Stimulated activated naive B cell treated with anti-CD40 and anti-IgM and Interleukin-4, amounts not matched to agents 10 μg/mL and 1 μg/mL and 100 μg/mL, for 72 hours (primary cell): ENCODE measurements at places on chromosomes 7 and 10.
A peak's percentile ranks its signal among the peaks of the same experiment; 100 is the strongest.

- no peak for DNase-seq
These were observed 44.1 kb upstream of the ATP6V0A4 start for GRCh38 chr7:138842111-138842510.

DNA sequence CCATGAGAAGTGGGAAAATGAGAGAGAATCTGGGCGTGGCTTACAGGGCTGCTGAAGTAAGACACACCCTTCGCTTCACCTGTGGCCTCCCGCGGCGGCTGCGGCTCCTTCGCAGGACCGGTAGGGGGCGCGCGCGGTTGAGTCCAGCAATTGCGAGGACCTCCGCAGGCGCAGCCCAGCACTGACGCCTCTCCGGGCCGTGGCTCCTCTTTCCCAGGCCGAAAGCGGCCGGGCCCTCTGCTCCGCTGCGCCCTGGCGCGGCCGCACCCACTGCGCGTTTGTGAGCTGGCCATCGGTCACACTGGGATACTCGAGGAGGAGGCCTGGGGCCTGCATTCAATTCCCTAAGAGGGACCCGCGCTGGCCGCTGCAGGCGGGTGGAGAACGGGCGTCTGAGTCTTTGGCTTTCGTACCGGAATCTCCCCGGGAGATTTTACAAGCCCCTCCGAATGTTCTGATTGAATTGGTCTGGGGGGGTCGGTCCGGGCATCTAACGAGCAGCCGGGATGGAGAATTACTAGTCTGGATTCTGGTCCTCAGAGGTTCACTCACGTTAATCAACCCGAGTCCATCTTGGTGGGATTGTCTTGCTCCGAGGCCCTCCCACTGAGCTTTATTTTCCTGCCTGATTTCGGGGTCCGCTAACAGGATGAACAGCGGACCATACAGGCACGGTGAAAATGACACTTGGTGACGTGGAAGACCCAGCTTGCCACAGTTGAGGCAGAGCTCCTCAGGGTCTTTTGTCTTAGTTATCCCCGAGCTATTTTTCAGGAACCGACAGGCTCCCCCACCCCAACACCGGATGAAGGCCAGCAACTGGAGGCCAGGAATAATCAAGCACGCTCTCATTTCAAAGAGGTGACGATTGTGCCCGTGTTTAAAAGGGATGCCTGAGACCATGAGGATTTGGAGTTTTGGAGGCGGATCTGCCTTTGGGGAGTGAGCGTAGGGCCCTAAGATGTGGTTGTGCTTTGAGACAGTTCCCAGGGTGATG is at the start of gene LRRD1:
LRRD1 (minus strand) TSS at position 215 of the 997 bp plus-strand sequence. CDS start 13,940 bp downstream, outside the sequence.
- peak; percentile 88 for DNase-seq

DNA sequence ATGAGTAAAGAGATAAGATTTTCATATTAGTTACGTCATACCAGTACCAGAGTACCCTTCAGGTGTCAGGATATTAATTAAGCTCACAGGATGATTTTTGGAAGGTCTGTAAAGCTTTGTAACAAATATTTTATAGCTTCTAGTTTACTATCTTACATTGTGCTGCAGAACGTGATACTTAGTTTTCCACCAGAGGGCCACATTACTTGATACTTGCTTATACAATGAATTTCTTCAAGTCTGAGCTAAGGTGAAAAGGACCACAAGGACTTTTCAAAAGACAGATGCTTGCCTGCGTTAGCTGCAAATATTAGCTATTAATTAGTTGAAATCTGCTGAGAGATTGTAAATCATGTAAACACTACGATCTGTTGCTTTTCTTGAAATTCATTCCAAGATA is 12.2 kb downstream of the FOXP2 start:
- no peak for DNase-seq

GRCh38 chr10:123492016-123492415 is 174.1 kb upstream of the GPR26 start:
- DNase-seq: no peak

DNA sequence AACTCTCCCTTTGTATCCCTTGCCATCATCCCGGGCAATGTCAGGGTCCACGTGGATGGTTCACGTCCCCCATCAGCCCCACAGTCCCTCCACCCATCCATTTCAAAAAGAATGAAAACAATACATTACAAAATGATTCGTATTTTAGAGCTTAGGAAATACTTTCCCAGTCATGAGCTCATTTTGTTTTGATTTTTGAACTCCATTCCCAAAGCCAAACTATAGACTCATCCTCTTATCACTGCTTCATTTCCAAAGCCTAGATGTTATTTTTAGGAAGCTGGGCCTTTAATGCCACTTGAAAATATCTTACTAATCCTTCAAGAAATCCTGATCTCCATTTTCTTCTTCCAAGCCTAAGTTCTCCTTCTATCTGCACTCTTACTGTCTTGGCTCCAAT is 72.1 kb downstream of the WNT2 start:
- no peak for DNase-seq

- DNase-seq: no peak
These were observed 93.6 kb upstream of the COL1A2 start for GRCh38 chr7:94301024-94301586.

DNA sequence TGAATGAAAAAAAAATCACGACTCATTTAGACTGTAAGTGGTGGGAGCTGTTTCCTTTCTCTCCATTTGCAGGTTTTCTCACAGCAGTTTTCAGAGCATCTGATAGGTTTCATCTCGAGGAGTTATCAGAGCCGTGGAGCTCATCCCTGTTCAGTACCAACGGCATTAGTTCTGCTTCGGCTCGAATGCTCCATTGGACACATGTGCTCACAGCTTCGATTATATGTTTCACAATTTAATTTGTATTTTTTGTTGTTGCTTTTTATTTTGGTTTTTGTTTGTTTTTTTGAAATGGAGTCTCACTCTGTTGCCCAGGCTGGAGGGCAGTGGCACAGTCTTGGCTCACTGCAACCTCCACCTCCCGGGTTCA is 1.5 kb downstream of the SLC18A2 start:
- DNase-seq: no peak

- DNase-seq: no peak
These were observed 28.5 kb downstream of the SMURF1 start for GRCh38 chr7:99115379-99115778.

DNA sequence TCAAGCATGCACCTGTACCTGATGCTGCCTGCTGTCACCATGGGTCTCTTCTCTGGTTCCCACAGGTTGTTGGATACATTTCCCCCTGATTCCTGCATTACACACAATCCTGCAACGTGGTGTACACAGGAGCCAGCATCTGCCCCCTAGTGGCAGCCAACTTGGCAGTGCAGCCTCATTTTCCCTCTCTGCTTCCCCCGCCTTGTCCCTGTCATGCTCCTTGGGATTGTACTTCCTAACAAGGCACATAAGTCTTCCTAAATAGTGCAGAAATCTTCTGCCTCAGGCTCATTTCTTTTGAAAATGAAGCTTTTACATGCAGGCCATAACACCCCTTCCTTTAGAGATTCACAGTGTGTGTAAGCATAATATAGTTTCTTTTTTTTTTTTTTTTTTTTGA is 387.5 kb downstream of the CCSER2 start:
- no peak for DNase-seq

- DNase-seq: no peak
These were observed 207.0 kb upstream of the ZMIZ1 start for GRCh38 chr10:78861529-78862327.

DNA sequence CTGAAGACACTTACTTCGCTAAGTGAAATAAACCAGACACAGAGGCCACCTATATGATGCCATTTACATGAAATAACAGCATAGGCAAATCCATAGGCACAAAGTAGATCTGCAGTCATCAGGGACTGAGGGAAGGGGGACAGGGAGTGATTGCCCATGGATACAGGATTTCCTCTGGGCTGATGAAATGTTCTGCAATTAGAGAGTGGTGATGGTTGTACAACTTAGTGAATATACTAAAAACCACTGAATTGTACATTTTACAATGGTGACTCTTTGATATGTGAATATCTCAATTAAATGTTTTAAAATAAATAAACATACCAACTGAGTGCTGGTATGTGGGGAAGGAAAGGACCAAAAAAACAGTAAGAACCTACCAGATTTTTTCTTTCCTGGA is 20.4 kb downstream of the PPA1 start:
- DNase-seq: no peak

- DNase-seq: no peak
These were observed 105.9 kb downstream of the PLPP4 start for GRCh38 chr10:120562956-120563355.

GRCh38 chr7:22269963-22270362 is 87.0 kb downstream of the RAPGEF5 start:
- DNase-seq: no peak

GRCh38 chr7:151863386-151864079 is 13.4 kb downstream of the PRKAG2 start:
- DNase-seq: peak; percentile 11

DNA sequence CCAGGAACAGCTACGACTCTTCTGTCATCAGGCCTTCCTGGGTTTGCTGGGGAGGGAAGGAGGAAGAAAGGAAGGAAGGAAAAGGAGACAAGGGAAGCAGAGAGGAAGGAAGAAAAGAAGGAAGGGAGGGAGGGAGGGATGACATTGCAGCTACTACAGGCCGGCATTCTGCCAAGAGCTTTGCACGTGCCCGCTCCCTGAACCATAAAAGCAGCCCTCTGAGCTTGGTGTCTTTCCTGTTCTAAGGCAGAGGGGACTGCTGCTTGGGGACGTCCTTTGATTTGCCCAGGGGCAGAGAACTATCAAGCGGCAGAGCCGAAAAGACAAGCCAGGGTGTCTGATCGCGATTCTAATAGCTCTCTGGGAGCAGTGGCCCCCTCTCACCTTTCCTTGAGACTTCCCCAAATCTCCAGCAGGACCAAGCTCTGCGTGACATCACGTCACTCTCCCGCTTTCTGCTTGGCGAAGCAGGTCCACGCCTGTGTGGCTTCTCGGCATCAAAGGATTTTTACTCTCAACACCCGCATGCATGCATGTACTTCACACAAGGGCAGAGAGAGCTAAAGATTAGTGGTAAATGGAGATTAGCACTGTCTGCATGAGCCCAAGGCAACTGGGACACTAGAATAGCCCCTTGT is 167.8 kb upstream of the AUTS2 start:
- no peak for DNase-seq

GRCh38 chr7:47937065-47937687 is 11.1 kb downstream of the PKD1L1 start:
- peak; percentile 90 for DNase-seq

GRCh38 chr7:78490524-78490923 is 692.0 kb downstream of the PHTF2 start:
- DNase-seq: no peak

GRCh38 chr7:21417647-21418046 is 10.2 kb upstream of the SP4 start:
- DNase-seq: no peak

- no peak for DNase-seq
These were observed 55.9 kb upstream of the PCGF5 start for GRCh38 chr10:91164520-91165065.
